Smooth muscle cell of the coronary artery (primary cell): ENCODE measurements at places on chromosomes 7 and 10. TPM values are rescaled to one million over a fixed set of nuclear protein-coding genes. Genes with fewer than 3 reads are reported as not detected.

VENTX gene
- not detected in 2 replicates for total RNA-seq

KIFBP gene
- total RNA-seq = 16.0 and 30.9 TPM in 2 replicates

SAMD9L gene
- total RNA-seq = 4.9 and 9.5 TPM in 2 replicates

UTF1 gene
- not detected in 2 replicates for total RNA-seq

NRAP gene
- total RNA-seq = under 0.01 TPM in 1 of 2 replicates, not detected in the other

FXYD4 gene
- not detected in 2 replicates for total RNA-seq

SPDYE9 gene
- total RNA-seq = not detected in 2 replicates

ENTPD1 gene
- 0.60 and 1.2 TPM in 2 replicates for total RNA-seq

NME8 gene
- not detected in 2 replicates for total RNA-seq

PRRT4 gene
- not detected in 2 replicates for total RNA-seq

PIP gene
- total RNA-seq = not detected in 2 replicates

AKR1C8 gene
- total RNA-seq = not detected in 2 replicates

VAX1 gene
- not detected in 2 replicates for total RNA-seq

OR2A1 gene
- 0.08 and 0.12 TPM in 2 replicates for total RNA-seq

ACSM6 gene
- not detected in 2 replicates for total RNA-seq
